ENCODE measurements at places on chromosomes 11 and 22.
A peak's percentile ranks its signal among the peaks of the same experiment; 100 is the strongest.

GRCh38 chr11:17014833-17015626, 816 bp upstream of the PLEKHA7 start:
- H3K4me1 ChIP-seq, result peaks cover 14% of the 10 kb centered on the region
- H3K27ac ChIP-seq, result no peak overlapping the region
- H3K4me3 ChIP-seq, result peak overlapping the region; percentile 81
- H3K36me3 ChIP-seq, result no peaks in the 10 kb centered on the region
- DNase-seq, result no peak

DNA sequence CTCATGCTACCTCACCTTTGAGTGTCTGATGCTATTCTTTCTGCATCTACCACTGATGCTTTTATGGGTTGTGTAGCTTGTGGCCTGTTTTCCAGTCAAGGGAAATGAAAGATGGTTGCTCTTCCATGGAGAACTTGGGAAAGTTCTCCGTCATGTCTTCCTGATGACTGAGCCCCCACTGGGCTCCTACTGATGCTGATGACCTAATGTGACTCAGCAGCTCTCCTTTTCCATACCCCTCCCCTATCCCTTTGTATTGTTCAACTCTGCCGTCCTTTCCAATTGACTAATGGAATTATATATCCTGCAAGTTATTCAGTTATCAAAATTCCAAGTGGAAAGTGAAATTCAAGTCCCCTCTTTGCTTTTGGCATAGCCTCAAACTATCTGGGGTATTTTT, 44.7 kb downstream of the REXO2 start:
- H3K27ac ChIP-seq, result no peak overlapping the region
- no peak overlapping the region for H3K4me3 ChIP-seq
- H3K4me1 ChIP-seq, result no peaks in the 10 kb centered on the region
- no peaks in the 10 kb centered on the region for H3K27me3 ChIP-seq
- no peak for DNase-seq

DNA sequence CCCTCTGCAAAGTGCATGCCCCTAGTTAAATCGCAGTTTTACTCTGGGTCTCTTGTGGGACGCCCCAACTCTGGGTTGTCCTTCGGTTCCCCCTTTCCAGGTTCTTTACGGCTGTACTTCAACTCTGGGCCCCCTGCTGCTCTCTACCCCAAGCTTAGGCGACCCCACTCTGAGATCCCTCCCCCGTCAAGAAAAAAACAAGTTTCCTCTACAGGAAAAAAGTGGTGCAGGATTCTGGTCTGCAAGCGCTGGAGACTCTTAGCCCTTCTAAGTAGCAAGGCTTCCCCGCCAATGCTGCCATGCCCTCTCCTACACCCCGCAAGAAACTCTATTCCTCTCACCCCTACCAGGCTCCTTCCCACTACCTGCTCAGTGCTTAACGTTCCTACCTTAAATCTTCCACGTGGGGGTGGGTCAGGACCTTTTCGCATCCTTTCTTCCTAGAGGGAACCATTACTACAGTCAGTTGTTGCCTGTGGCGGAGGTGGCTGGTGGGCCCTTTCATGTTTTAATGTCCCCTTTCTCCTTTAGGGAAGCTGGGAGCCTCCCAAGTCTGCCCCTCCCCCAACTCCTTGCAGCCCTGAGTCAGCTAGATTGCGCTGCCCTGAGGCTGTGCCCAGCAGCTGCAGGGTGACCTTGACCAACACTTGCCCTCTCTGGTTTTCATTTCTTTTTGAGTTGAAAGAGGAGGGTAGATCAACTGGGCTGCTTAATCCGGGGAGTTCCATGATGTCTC, 1.4 kb downstream of the NEFH start:
- H3K27ac ChIP-seq, result no peak overlapping the region
- peaks cover 33% of the 10 kb centered on the region for H3K27me3 ChIP-seq
- H3K4me1 ChIP-seq, result peaks cover 9% of the 10 kb centered on the region
- no peaks in the 10 kb centered on the region for H3K36me3 ChIP-seq
- H3K4me3 ChIP-seq, result no peak overlapping the region

DNA sequence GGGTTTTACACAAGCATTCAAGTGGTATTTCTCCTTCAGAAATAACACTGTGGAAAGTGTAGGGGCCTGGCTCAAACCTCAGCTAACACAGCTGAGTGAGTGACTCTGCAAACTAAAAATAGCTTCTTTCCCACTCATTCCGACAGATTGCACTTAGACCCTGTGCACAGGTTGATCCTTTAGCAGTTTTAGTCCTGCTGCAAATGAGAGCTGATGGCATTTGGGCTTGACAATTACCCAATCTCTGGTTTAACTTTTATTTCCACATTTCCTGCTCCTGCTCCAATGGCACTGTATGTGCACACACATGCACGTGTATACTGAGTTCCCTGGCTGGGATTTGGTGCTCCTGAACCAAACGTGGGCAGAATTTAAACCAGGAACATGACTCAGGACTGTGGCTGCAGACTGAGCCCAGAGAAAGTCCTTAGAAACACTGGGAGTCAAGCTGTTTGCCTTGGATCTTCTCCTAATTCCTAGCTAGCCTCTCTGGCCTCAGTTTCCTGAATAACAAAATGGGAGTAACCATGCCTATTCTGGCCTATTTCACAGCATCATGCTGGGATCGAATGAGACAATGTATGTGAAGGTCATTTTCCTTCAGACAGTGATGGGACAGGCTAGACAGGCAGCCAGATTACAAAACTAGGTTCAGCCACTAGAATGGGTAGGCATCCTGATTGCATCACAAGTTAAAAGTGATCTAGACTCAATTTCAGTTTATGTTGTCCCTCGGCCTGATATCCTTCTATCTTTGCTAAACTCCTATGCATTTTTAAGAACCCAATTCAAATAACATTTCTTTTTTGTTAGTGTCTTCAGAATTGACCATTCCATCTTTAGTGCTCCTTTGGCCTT, 58.2 kb downstream of the SERGEF start:
- H3K4me1 ChIP-seq, result no peaks in the 10 kb centered on the region
- no peaks in the 10 kb centered on the region for H3K27me3 ChIP-seq
- no peak for DNase-seq
- H3K4me3 ChIP-seq, result no peak overlapping the region
- no peak overlapping the region for H3K27ac ChIP-seq

DNA sequence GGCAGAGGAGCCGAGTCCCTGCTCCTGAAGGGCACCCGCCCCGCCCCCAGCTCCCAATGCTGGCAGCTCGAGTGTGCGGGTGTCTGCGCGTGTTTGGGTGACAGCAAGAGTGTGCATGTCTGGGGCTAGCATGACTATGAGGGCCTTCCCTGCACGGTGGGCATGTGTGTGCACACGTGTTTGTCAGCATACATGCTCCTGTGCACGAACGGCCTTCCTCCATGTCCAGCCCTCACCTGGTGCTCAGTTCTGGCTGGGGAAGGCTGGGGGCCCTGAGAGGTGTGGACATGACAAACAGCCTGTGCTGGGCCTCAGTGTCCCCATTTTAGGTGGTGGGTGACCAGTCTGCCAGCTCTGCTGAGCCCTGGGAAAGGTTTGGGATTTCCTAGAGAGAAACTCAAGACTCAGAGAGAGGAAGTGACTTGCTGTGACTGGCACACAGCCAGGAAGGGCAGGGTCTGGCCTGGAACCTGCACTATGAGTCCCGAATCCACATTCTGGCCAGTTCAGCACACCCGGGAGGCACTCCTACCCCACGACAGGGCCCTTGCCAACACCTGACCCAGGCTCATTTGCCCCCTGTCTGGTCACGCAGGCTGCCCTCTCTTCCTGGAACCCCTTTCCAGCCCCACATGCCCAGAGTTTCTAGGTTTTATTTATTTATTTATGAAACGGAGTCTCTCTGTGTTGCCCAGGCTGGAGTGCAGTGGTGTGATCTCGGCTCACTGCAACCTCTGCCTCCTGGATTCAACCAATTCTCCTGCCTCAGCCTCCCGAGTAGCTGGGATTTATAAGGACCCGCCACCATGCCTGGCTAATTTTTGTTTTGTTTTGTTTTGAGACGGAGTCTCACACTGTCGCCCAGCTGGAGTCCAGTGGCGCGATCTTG, 3.3 kb upstream of the SHISA8 start:
- no peak overlapping the region for H3K27ac ChIP-seq
- DNase-seq, result peak; percentile 30
- peaks cover 10% of the 10 kb centered on the region for H3K4me1 ChIP-seq
- no peaks in the 10 kb centered on the region for H3K36me3 ChIP-seq
- peaks cover 46% of the 10 kb centered on the region for H3K27me3 ChIP-seq
- no peak overlapping the region for H3K4me3 ChIP-seq

DNA sequence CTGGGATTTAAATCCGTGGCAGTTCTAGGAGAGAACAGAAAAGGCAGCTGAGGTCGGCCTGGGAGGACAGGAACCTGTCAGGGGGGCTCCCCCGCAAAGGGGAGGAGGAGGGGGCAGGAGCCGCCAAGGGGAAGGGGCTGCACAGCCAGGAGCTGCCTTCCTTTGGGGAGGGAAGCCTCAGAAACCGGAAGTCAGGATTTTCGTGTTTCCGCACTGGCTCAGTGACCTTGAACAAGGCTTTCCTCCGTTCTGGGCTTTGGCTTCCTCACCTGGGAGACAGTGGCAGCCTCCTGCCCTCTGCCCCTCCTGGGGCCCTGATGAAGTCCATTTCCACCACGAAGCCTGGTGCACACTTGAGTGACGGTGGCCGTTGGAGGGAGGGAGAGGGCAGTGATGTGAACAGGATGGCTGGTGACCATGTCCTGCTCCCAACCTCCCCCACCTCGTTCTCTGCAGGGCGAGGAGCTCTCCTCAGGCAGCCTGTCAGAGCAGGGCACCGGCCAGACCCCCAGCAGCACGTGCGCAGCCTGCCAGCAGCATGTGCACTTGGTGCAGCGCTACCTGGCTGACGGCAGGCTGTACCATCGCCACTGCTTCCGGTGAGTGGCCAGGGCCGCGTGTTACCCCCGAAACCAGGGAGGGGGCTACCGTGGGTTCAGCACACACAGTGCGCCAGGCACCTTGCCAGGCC, 12.6 kb downstream of the MICALL1 start:
- DNase-seq, result no peak
- peaks cover 78% of the 10 kb centered on the region for H3K36me3 ChIP-seq
- H3K27me3 ChIP-seq, result no peaks in the 10 kb centered on the region
- H3K27ac ChIP-seq, result no peak overlapping the region

GRCh38 chr11:76621868-76622267, 48.7 kb downstream of the LRRC32 start:
- peak overlapping the region; percentile 6 for H3K27ac ChIP-seq
- H3K4me1 ChIP-seq, result peaks cover 33% of the 10 kb centered on the region
- no peaks in the 10 kb centered on the region for H3K27me3 ChIP-seq
- no peak for DNase-seq

- H3K36me3 ChIP-seq, result peaks cover 19% of the 10 kb centered on the region
- no peaks in the 10 kb centered on the region for H3K4me1 ChIP-seq
- no peak for DNase-seq
- no peak overlapping the region for H3K27ac ChIP-seq
Observed at GRCh38 chr11:108512708-108513107, 14.5 kb upstream of the POGLUT3 start.

GRCh38 chr11:71386202-71386601, 62.0 kb downstream of the DHCR7 start:
- H3K4me3 ChIP-seq, result no peak overlapping the region
- H3K36me3 ChIP-seq, result no peaks in the 10 kb centered on the region
- no peaks in the 10 kb centered on the region for H3K27me3 ChIP-seq
- no peaks in the 10 kb centered on the region for H3K4me1 ChIP-seq

DNA sequence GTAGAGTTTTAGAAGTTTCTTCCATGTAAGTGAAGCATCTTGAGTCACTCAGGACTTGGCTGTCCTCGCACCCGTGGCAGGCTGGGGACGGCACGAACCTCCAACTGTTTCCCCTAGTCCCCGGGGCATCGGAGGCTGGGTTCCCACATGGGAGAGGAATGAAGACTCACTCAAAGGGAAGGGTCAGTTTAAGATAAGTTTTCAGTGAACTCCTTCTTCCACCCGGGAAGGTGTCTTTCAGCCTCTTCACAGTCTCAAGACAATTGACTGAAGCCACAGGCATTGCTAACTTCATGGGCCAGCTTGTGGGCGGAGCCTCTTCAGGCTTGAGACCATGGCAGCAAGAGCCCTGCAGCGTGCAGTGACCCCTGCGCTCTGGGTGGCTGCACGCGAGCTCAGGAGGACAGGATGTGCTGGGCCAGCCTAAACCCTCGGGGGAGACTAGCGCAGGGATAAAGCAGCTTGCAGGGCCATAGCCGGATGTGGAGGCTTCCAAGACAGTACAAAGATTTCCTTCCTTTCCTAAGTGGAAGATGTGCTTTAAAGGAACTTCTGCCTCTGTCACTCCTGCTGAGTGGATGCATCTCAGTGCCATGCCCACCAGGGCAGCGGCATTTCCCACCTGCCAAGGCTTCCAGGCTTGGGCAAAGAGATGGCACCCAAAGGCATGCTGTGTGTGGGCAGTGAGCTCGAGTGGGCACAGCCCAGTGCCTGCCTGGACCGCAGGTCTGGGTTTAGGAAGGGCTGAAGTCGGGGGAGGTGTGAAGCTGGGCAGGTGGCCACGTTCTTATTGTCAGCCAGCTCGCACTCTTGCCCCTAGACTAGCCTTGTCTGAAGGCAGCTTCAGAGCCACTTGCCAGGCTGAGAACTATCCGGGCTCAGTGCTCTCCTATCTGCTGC, 32.9 kb downstream of the PPIL2 start:
- no peak for DNase-seq
- no peak overlapping the region for H3K4me3 ChIP-seq
- no peak overlapping the region for H3K27ac ChIP-seq
- peaks cover 39% of the 10 kb centered on the region for H3K36me3 ChIP-seq

GRCh38 chr11:223026-223789, 12.9 kb downstream of the SIRT3 start:
- no peak overlapping the region for H3K27ac ChIP-seq
- no peak overlapping the region for H3K4me3 ChIP-seq
- H3K27me3 ChIP-seq, result no peaks in the 10 kb centered on the region

DNA sequence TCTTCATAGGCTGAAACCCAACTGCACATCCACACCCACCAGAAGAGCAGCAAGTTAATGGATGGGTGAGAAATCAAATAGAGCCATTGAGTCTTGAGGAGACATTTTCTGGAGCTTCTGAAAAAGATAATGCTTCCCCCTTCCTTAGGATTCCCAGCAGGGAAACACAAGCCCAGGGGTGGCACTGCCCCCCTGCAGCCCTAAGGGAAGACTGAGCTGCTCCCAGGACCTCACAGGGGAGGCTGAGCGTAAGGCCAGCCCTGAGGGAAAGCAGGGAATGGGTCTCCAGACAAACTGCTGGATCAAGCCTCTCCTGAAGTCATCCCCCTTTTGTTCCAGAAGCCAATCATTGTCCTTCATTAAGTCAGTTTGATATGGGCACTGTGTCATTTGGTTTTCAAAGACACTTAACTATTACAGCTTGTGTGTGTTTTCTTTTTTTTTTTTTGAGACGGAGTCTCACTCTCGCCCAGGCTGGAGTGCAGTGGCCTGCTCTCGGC, 15.1 kb downstream of the LTO1 start:
- peaks cover 14% of the 10 kb centered on the region for H3K4me1 ChIP-seq
- no peak overlapping the region for H3K27ac ChIP-seq
- DNase-seq, result no peak
- H3K4me3 ChIP-seq, result no peak overlapping the region

- H3K4me3 ChIP-seq, result no peak overlapping the region
- no peak overlapping the region for H3K27ac ChIP-seq
- H3K36me3 ChIP-seq, result peaks cover 36% of the 10 kb centered on the region
- peaks cover 26% of the 10 kb centered on the region for H3K4me1 ChIP-seq
Observed at GRCh38 chr22:31626427-31627150, 35.4 kb downstream of the PISD start.

All from trophoblast cell (in vitro differentiated cells and primary cell).